Left renal cortex interstitium (tissue), 4 donors: ENCODE measurements at places on chromosomes 11 and 22. TPM values are rescaled to one million over a fixed set of nuclear protein-coding genes. Genes with fewer than 3 reads are reported as not detected.

Gene SERPING1
- 170 TPM for polyA plus RNA-seq

Gene TMEM86A
- polyA plus RNA-seq, result 10.0 TPM

Gene RHOD
- polyA plus RNA-seq, result 8.7 TPM

Gene FSHB
- not detected for polyA plus RNA-seq

Gene MMP11
- polyA plus RNA-seq, result 21.8 TPM

Gene DMC1
- 5.2 TPM for polyA plus RNA-seq

Gene RAB38
- 25.2 TPM for polyA plus RNA-seq

Gene NCR3LG1
- 2.0 TPM for polyA plus RNA-seq

Gene FREY1
- polyA plus RNA-seq, result 0.31 TPM

Gene FAM181B
- polyA plus RNA-seq, result 5.2 TPM

Gene NEU3
- polyA plus RNA-seq, result 9.8 TPM

- no peak for DNase-seq
These were observed 114.0 kb upstream of the PLET1 start for GRCh38 chr11:112374486-112375140.

DNA sequence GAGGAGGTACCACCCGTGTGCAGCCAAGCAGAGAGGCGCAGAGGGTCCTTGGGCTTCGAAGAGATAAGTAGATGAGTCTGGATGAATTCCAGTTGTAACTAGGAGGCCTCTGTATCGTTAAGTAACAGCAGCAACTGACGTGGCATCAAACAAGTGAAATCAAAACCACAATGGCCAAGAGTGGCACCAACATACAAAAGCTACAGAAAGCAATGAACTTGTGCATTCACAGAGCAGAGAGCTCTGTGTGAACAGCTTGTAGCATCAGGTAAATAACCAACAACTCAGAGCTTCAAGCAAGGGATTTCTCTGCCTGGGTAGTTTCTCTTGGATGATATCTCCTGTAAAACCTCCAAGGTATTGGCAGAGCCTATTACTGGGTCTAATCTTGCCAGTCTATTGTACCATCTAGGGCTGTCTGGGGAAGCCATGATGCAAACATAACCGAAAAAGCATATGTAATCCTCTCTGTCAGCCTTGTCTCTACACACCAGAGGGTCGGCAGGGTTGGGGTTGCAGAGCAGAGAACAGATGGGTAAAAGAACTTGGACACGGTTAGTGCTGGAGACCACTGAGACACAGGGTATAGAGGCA, 83.1 kb upstream of the USP47 start:
- no peak for DNase-seq

- no peak for DNase-seq
These were observed 9.2 kb downstream of the POU2AF3 start for GRCh38 chr11:111307472-111308108.

GRCh38 chr11:123429913-123430720, at the start of gene GRAMD1B:
TSS of gene GRAMD1B (plus strand) at chr11:123430269. CDS start at chr11:123430793, 524 bp downstream.
- DNase-seq, result no peak

DNA sequence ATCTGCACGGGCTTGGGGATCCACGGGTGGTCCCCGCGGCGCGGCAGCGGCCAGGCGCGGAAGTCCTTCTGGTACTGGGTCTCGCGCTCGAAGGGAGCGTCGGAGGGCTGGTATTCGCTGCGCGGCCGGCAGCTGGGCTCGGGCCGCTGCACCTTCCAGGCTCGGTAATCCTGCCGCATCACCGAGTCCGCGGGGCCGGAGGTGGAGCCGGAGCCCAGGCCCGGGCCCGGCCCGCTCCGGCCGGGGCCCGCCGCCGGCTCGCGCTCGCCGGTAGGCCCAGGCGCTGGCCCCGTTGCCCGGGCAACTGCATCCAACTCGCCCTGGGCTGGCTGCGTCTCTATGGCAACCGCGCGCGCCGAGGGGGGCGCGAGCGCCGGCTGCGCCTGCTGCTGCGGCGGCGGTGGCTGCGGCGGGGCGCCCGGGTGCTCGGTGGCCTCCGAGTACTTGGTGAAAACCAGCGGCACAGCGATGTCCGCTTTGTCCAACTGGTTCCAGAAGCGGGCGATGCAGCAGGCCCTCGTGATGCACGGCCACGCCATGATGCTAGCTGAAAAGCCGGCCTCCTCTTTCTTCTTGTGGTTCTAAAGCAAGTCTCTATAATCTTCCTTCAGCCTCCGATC, 897 bp downstream of the MAP6 start:
- DNase-seq, result peak; percentile 37

GRCh38 chr11:96827164-96827563, 437.4 kb downstream of the JRKL start:
- DNase-seq, result no peak

- DNase-seq, result no peak
These were observed 119.2 kb downstream of the TMEM135 start for GRCh38 chr11:87156970-87157369.

- DNase-seq, result no peak
These were observed 6.3 kb downstream of the GUCY1A2 start for GRCh38 chr11:107011977-107012376.

DNA sequence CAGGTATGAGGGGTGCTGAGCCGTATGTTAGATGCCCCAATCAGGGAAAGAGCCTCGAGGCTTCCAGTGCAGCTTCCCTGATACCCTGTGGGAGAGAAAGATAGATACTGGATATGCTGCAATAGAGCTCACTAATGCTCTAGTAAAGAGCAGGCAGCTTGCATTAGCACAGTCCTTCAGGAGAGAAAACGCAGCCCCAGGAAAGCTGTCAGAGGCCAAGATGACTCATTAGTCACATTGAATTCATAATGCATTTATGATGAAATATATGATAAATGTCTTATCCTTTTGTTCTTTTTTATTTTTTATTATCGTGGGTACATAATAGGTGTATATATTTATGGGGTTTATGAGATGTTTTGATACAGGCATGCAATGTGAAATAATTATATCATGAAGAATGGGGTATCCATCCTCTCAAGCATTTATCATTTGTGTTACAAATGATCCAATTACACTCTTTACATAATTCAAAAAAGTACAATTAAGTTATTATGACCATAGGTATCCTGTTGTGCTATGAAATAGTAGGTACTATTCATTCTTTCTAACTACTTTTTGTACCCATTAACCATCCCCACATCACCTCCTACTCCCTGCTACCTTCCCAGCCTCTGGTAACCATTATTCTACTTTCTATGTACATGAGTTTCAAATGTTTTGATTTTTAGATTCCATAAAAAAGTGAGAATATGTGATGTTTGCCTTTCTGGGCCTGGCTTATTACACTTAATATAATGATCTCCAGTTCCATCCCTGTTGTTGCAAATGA, 94.5 kb upstream of the TOP3B start:
- DNase-seq, result no peak

GRCh38 chr11:10386361-10386760, 68.7 kb upstream of the AMPD3 start:
- DNase-seq, result no peak

GRCh38 chr11:7909585-7910285, 21.3 kb downstream of the OR10A6 start:
- DNase-seq, result no peak

DNA sequence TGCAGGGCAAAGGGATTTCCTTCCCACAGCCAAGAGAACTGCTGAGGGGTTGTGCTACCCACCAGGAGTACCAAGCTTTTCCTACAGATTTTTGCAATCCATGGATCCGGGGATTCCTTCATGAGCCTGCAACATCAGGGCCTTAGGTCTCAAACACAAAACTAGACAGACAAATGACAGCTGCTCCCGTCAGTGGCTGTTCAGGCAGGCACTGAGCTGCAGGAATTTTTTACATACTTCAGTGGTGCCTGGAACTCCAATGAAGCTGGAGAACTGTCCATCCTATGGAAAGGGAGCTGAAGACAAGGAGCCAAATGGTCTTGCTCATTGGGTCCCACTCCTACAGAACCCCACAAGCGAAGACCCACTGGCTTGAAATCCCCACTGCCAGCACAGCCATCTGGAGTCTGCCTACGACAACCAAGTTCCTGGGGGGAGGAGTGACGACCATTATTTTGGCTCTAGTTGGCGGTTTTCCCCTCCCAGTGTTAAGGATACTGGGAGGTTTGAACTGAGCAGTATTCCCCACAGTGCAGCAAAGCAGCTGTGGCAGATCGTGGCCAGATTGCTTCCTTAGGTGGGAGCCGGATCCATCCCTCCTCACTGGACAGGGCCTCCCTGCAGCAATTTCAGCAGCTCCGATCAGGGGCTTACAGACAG, 157.7 kb upstream of the TMEM45B start:
- DNase-seq, result no peak

DNA sequence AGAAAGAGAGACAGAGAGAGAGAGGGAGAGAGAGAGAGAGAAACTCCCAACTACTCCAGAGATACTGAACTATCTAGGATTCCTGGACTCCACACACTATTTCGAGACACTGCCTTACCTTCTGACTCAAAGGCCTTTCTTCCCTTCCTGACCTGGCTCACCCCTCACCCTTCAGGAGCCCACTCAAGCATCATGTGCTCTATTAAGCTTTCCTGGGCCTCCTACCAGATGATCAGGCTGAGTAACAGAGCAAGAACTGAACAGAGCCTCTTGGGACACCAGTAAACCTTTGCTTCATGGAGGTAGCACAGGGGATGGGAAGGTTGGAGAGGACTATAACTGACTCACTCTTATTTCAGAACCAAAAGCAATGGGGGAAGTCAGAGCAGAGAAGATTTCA, 31.4 kb downstream of the PLEKHA7 start:
- DNase-seq, result no peak
